GM20000 (cell line): ENCODE measurements at places on chromosomes 6 and 20.
A peak's percentile ranks its signal among the peaks of the same experiment; 100 is the strongest.

DNA sequence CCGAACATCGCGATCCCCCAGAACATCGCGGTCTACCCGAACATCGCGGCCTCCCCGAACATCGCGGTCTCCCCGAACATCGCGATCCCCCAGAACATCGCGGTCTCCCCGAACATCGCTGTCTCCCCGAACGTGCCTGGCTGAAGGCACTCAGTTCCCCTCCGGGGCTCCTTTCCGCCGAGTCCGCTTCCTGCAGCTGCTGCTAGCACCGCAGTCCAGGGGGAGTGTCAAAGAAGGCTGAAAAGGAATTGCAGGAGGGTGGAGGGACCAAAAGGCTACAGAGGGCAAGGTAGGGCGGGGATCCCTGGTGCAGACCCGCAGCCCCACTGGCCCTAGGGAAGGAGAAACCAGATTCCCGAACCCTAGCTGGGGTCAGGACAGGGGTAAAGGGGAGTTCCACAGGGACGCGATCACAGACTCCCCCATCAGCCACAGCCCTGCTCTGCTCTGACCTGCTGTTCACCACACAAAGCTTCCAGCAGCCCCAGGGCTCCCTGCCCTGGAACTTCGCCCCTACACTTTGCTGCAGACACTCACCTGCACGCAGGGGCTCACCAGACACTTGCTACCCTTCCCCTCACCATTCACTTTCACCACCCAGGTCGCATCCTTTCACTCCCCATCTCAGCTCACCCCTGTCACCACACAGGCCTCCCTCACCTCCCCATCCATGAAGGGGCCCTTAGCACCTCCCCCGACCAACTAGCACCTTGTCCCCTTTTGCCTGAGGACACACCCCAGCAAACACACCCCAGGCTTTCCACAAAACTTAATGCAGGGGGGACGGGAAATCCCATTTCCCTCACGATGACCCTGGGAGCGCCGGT is 1.7 kb downstream of the ULBP1 start:
- peak; percentile 47 for DNase-seq

DNA sequence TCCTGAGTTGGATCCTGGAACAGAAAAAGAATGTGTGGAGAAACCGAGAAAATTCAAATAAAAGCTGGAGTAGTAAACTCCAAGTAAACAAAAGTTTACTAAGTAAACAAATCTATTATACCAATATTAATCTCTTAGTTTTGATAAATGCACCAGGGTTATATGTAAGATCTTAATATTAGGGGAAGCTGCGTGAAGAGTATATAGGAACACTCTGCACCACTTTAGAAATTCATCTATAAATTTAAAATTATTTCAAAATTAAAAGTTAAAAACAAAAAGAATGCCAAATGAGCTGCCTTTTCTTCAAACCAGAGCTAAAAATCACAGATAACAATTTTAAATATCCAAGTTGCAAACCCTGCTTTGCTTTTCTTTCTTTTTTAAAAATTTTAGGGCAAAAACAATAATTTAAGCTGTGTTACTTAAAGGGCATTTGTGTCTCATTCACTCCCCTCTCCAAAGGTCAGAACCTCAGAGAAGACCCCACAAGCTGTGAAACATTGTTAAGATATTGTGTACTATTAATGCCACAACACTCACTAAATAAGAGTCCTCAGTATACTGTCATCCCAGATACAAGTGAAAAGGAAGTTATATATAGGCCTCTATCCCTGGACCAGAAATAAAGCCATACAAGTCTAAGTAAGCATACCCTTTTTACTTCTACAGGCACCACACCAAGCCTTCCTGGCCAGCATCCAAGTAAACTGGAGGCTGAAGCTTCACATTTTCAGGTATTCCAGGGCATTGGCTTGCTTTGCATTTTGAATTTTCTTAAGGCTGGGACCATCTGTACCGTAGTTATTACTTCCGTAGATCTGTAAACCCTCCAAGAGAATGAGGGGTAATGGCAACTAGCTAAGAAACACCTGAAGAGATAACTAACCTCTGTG is 7.0 kb downstream of the DNAAF9 start:
- DNase-seq: no peak

DNA sequence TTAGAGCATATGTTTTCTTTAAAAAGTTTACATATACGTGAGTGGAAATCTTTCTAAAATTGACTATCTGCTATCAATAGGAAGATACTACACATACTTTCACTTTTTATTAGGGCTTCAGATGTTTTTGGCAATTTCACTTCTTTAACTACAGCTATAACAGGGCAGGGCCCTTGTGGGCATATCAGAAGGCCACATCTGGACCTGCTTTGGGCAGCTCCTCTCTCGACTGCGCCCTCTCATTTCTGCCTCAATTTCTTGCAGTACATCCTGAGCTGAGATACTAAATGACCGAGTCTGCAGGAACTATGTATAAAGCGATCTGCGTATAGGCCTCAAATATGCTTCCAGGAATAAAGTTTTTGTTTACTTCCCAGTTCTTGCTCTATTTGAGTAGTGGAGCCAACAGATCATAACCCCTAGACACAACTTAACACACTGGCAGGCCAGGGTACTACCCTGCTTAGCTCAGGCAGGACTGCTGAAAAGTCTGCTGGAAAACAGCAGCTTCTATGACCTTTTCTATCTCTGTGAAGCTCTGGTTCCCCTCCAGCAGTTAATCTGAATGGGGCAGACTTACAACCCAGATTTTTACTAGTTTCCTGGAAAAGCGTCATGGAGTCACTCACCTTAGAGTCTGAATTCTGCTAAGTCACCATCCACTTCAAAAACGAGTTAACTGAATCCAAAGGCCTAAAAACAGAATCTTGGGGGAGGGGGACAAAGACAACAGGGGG is 12.7 kb downstream of the GCLC start:
- no peak for DNase-seq

GRCh38 chr6:135870722-135871121 is 19.2 kb downstream of the PDE7B start:
- DNase-seq: no peak

- DNase-seq: peak; percentile 73
These were observed 28.5 kb downstream of the SF3B5 start for GRCh38 chr6:144066741-144067484.

DNA sequence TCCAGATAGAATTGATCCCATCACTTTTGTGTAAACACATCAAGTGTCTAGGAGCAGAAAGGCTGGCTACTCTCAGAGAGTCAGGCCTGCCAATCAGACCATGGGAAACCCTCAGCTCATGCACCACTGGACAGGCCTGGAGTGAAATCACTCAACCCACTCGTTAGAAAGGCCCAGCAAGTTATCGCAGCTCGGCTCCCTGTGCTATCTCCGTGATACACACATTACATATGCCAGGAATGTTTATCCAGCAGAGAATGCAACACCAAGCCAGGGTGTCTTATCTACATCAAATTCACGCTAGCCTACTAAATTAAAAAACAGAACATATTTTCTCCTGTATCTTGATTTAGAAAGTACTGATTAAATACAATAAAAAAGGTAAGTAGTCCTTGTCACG is 232.4 kb upstream of the FOXQ1 start:
- no peak for DNase-seq

DNA sequence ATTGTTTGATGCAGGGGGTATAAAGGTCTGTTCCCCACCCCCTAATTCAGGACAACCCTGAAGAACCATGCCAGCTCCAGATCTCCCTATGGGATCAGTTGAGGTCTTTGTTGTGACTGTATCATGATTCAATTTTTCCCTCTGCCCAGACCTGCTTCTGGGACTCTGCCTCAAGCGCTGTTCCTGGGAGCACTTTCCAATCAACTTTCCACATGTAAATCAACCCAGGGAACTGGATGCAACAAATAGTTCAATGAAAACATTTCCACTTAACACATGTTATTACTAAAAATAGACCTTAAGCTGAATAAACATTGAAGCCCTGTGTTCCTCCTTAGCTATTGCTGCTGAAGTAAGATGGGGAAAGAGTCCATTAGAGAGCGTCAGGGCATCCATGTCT is 139.5 kb downstream of the C6orf58 start:
- DNase-seq: no peak

GRCh38 chr6:10441004-10441654 is 26.3 kb upstream of the TFAP2A start:
- no peak for DNase-seq

DNA sequence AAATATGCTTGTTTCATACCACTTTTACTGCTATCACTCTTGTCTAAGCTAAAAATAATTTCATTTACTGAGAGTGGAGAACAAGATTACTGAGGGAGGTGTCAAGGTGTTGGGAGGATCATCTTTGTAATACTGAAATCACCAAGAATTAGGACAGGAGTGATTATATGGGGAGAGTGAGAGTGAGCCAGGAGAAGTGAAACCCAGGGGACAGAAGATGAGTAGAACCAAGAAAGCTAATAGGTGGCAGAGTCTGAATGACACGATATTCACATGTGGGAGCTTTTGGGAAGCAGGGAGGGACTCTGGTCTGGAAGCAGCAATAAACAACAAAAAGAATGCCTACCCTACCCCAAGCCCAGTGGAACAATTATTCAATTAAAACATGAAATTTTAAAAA is 58.6 kb downstream of the AK9 start:
- no peak for DNase-seq

DNA sequence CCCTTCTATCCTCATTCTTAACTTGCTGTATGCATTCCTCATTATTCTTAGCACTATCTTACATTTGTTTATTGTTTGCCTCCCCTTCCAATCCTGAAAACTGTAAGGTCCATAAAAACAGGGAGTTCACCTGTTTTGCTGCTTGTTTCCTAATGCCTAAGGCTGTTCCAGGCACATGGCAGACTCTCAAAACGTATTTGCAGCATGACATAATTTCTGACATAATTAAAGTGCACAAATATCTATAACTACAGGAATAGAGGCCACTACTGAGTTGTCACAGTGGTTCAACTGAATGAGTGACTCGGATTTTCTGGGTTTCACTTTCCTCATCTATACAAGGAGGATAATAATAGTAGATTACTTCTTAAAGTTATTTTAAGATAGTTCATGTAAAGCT is 83.0 kb downstream of the HFE start:
- DNase-seq: no peak

GRCh38 chr6:168934660-168935627 is 318.7 kb downstream of the THBS2 start:
- DNase-seq: no peak

DNA sequence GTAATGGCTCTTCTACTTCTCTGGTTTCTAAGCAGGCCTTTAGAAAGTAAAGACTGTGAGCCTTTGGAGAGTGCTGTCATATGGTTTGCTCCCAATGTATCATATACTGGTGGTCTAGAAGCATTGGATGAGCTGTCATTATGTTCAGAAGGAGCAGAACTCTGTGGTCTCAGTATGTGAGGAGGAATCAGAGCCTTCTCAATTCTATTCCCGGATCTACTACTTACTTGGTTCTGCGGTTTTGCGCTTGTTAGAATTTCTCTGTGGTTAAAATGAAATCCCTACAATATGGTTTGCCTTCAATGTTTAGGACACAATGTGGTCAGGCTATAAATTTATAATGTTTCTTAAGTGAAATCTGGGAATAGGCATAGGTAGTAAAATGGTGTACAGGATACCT is 64.6 kb downstream of the RWDD2A start:
- DNase-seq: no peak

- DNase-seq: no peak
These were observed 22.7 kb downstream of the SYNDIG1 start for GRCh38 chr20:24492031-24492607.

DNA sequence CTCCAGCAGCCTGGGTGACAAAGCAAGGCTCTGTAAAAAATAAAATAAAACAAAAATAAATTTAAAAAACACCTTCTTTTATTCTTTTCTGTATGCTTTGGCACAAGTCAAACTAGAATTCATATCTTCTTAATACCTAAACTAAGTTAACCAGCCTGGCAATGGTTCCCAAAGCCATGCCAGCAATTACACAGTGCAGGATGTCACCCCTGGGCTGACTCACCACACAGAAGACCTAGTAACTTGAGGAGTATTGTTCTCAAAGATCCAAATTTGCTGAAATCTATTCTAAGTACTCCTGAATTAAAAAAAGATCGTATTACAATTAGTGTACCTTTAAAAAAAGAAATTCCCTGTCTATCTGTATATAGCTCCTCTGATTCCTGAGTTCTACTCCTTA is 162.7 kb upstream of the SGK1 start:
- DNase-seq: no peak

GRCh38 chr6:52418606-52419005 is 1.5 kb upstream of the EFHC1 start:
- DNase-seq: no peak

GRCh38 chr6:82750556-82750955 is 315.1 kb downstream of the UBE3D start:
- no peak for DNase-seq

DNA sequence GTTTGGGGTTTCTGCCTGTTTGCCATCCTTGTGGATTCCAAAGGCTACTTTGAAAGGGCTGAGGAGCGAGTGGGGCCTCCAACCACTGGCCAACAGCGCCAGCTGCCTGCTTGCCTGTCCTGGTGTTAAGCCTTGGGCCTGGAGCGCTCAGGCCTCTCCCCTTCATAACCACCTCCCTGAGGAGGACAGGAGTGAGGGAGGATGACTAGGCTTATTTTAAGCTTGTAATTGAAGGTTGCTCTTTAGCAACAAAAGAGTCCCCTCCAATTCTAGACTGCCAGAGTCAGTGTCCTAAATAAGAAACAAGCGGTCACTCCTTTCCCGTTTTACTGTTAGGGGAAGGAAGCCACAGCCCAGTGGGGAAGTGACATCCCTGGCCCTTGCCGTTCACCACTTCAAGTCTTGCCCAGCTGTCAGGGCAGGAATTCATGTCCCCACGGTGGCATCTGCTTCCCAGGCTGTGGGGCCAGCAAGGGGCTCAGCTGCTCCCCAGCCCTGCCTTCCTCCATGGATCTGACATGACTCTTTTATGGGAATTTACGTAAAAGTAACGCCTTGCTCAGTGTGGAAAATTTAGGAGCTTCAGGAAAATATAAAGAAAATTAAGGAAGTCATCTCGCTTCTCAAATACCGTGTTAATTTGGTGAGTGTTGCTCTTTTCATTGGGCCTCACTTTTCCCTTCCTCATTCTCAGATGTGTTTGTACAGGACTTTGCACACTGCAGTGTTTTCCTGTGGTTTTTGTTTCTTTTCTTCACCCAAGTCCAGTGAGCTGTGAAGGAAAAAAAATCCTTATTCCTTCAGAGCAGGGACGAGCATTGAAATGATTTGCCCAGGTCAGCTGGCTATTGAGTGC is 57.8 kb downstream of the SSR1 start:
- no peak for DNase-seq

DNA sequence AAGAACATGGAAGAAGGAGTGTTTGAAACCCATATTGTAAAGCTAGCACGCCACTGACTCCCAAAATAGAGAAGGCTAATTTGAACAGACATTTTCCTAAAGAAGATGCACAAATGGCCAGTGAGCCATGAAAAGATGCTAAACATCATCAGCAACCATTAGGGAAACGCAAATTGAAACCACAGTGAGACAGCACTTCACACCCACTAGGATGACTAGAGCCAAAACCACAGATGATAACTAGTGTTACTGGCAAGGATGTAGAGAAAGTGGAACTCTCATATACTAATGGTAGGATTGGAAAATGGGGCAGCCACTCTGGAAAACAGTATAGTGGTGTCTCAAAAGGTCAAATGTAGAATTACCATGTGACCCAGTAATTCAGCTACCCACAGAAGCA is 58.2 kb downstream of the BMP7 start:
- no peak for DNase-seq
